ENCODE measurements at places on chromosomes 12 and 14.

GRCh38 chr12:96710127-96710745 lies 196.8 kb upstream of the NEDD1 start:
- no peak for DNase-seq

GRCh38 chr12:590206-590750 lies 73.0 kb downstream of the NINJ2 start:
- DNase-seq: no peak

- no peak for DNase-seq
Observed at GRCh38 chr14:20376071-20376588, 32.7 kb downstream of the PARP2 start.

DNA sequence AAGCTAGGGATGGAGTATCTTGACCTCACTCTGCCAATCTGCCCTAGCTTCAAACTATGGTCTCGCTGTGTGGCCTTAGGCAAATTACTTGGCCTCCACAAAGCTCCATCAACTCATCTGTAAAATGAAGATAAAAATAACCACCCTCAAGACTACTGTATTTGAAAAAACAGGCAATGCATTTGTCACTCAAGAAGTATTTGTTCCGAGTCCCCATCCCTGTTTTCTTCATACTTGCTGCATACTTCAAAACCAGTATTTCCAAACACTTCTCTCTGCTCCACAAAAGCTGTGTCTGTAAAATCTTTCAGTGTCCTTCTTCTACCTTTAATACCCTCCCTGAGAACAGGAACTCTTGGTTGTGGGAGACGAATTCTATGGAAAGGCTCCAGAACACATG lies 47.9 kb downstream of the GTF2A1 start:
- DNase-seq: no peak

All from vagina (tissue), 2 donors.